Myocyte (in vitro differentiated cells): ENCODE measurements at places on chromosomes 1 and 21. TPM values are rescaled to one million over a fixed set of nuclear protein-coding genes. Genes with fewer than 3 reads are reported as not detected.

The RNU1-4 gene
- not detected in 2 replicates for total RNA-seq

GRCh38 chr1:198549866-198550265 lies 9.4 kb upstream of the ATP6V1G3 start:
- no peak for DNase-seq

The NAV1 gene
- total RNA-seq: 30.5 and 43.3 TPM in 2 replicates

DNA sequence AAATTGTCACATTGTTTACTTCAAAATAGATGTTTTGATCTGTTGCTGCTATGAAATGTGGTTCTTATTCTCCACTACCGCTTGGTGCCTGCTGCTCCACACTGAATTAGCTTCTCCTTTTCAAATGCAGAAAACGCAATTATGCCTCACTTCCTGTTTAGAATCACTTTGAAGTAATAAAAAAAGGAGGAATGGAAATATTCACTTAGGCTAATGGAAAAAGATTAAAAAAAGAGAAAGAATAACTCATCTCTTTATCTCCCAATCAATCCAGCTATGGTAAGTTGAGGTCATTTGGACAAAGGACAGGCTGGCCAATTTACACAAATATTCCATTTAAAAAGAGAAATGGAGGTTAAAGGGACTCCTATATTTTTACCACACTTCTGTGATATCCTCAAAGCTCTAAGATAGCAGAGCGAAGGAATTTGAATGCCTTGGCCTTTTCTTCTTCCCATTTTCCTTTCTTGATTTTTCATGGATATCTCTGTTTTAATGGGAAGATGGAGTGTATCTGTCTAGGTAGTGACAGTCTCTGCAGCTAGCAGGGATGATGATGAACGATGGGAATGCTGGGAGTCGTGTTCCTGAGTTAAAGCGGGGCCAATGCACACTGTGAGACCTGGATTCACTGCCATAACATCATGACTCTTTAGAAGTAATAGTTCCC lies 35.7 kb downstream of the RGS5 start:
- no peak for DNase-seq

- DNase-seq: no peak
Observed at GRCh38 chr1:158039380-158039779, 45.9 kb downstream of the KIRREL1 start.

- DNase-seq: no peak
Observed at GRCh38 chr1:2128189-2128901, 66.2 kb downstream of the FAAP20 start.
